CD4-positive, alpha-beta T cell treated with Interleukin-4 for 1 hour (primary cell): ENCODE measurements at places on chromosomes 16 and 17.

DNA sequence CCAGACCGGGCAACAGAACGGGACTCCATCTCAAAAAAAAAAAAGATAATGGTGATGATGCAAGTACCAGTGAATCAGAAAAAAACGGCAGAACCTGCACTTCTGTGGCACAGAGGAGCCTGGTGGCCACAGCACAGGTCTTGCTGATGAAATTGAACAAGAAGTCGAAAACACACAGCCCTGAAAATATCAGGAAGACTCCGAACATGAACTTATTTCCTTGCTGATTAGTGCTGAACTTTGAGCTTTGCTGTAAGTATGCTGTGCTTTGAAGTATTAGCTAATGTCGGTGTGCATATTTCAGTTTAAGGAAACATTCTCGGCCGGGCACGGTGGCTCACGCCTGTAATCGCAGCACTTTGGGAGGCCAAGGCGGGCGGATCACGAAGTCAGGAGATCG, 10.9 kb upstream of the MYO15B start:
- no peak for DNase-seq

GRCh38 chr17:36942631-36943125, 5.4 kb downstream of the LHX1 start:
- no peak for DNase-seq

GRCh38 chr16:48231727-48232492, 12.2 kb upstream of the LONP2 start:
- no peak for DNase-seq

DNA sequence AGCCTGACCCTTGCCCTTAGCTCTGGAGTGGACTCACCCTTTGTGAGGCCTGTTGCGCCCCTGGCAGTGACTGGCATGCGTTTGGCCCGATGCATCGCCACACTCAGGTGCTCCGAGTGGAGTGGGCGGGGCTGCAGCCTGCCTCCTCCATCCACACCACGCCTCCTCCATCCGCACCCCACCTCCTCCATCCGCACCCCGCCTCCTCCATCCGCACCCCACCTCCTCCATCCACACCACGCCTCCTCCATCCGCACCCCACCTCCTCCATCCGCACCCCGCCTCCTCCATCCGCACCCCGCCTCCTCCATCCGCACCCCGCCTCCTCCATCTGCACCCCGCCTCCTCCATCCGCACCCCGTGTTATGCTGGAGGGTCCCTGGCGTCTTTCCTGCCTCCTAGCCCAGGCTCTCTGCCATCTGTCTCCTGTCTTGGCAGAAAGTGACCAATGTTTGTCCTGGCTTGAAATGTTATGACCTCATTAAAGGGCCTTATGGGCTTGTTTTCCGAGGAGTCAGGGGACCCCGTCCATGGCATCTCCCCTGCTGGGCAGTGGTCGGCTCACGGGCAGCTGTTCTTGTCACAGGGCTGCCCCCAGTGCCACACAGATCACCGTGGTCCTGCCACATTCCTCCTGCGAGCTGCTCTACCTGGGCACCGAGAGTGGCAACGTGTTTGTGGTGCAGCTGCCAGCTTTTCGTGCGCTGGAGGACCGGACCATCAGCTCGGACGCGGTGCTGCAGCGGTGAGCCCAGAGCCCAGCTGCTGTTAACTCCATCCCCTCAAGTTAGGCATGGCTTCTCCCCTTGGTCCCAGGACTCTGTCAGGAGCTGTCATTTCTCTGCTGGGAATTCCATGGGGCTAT, 28.7 kb upstream of the MYO15B start:
- no peak for DNase-seq

GRCh38 chr17:279331-279730, 73.3 kb downstream of the RPH3AL start:
- no peak for DNase-seq

DNA sequence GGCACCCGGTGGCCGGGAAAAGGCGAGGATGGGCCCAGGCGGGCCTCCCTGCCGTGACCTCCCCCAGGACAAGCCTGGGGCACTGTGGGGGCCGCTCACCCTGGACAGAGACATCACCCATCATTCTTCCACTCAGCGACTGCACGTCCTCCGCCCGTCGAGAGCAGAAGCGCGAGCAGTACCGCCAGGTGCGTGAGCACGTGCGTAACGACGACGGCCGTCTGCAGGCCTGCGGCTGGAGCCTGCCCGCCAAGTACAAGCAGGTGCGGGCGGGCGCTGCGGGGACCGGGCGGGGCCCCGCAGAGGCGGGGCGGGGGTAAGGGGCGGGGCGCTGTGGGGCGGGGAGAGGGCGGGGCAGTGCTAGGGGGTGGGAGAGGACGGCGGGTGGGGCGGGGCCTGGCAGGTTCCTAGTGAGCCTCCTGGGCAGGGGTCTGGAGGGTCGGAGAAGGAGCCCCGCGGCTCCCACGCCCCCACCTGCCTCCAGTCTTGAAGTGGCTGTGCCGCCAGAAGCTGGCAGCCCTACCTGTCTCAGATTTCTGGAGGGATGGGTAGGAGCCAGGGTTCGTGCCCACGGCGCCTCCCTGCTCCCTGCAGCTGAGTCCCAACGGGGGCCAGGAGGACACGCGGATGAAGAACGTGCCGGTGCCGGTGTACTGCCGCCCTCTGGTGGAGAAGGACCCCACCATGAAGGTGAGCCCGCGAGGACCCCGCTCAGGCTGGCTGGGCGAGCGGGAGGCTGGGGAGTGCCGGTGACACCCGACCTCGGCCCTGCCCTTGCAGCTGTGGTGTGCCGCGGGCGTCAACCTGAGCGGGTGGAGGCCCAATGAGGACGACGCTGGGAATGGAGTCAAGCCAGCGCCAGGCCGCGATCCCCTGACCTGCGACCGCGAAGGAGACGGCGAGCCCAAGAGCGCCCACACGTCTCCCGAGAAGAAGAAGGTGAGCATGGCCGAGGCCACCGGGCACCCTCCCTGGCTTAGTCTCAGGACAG, 7.5 kb downstream of the NME3 start:
- DNase-seq: no peak
